ENCODE measurements at places on chromosomes 5 and 9.

DNA sequence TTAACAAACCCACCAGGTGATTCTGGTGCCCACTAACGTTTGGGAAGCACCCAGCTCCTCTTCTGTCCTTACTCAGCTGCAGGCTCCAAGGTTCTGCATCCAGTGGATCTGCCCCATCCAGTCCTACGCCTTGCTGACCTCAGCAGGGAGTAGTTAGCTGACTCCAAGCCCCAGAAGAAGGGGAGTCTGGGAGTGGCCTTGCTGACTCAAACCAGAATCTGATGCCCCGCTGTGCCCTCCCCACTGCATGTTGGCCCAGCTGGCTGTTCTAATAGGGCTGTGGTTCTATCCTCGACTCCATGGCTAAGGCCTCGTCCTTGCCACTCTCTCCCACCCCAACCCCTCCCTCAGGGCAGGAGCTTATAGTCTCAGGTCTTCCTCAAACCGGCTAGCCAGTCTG lies 136.3 kb downstream of the TTLL11 start:
- DNase-seq: no peak

- DNase-seq: no peak
Observed at GRCh38 chr5:169106911-169107706, 193.8 kb downstream of the SLIT3 start.

DNA sequence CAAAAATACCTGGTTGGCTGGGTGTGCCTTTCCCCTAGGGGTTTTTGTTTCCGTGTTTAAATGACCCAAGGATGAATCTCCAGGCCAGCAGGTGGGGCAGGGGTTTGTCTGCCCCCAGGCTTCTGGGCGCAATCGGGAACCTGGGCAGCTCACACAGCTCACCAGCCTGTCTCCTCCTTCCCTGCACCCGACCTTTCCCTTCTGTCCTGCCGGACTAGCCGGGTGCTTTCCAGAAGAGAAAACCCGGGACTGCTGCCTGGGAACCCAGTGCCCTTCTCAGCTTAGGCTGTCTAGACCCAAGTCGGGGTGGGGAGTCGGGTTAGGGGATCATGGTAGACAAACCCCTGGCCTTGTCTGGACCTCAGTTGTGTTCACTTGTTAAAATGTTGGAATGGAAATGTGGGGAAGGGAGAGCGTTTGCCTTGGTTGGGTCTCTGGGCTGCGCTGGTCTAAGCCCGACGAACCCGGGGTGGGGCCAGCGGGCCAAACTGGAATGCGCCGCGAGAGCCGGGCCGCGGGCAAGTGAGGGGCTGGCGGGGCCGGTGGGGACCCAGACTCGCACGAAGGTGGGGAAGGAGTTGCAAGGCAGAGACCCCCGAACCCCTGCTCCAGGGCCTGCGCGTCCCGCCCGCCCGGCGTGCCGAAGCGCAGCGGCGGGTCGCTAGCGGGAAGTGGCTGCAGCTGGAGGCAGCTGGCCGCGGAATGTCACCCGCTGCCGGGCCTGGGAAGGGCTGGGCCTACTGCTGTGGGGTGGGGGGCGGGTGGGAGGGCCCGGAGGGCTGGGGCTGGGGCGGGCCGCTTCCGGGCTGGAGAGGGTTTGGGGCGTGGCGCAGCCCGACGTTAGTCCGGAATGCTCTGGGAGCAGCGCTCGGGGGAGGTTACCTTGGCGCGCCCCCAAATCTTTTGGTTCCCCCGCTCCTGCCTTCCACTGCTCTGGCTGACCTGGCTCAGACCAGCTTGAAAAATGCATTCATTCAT lies 84.6 kb downstream of the DAB2IP start:
- no peak for DNase-seq

DNA sequence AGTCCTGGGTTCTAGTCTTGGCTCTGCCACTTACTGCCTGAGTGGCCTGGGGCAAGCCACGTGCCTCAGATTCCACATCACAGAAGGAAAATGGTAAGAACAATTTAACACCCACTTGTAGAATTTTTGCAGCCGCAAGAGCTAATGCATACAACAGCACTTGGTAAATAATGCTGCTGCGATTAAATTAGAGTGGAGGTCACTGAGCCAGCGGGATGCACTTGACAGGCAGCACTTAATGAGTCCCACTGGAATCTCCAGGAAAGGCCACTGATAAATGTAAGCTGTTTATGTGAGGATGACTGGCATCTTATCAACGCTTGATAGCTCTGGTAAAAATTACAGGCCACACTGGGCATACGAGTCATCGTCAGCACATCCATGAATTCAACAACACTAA lies 59.4 kb upstream of the UBTD2 start:
- DNase-seq: no peak

GRCh38 chr9:131707733-131708157 lies 32.1 kb downstream of the RAPGEF1 start:
- no peak for DNase-seq

DNA sequence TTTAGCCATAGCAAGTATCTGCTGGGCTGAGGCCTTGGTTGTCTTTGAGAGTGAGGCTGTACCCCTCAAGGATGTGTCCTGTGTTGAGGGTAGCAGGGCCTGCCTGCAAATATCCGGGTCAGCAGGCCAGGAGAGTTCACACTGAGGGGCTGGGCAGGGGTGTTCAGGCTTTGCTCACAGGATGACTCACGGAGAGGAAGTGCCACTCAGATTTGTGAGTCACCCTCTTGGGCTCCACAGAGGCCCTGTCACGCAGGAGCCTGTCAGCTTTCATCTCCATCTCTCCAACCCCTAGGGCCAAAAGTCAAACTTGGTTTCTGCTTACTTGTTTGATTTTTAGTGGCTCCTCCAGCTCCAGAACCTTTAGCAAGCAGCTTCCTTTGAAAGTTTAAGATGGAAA lies 211.5 kb downstream of the SEC61B start:
- DNase-seq: peak; percentile 72

Measured in GM06990 (cell line).